ENCODE measurements at places on chromosomes 6 and 20.

DNA sequence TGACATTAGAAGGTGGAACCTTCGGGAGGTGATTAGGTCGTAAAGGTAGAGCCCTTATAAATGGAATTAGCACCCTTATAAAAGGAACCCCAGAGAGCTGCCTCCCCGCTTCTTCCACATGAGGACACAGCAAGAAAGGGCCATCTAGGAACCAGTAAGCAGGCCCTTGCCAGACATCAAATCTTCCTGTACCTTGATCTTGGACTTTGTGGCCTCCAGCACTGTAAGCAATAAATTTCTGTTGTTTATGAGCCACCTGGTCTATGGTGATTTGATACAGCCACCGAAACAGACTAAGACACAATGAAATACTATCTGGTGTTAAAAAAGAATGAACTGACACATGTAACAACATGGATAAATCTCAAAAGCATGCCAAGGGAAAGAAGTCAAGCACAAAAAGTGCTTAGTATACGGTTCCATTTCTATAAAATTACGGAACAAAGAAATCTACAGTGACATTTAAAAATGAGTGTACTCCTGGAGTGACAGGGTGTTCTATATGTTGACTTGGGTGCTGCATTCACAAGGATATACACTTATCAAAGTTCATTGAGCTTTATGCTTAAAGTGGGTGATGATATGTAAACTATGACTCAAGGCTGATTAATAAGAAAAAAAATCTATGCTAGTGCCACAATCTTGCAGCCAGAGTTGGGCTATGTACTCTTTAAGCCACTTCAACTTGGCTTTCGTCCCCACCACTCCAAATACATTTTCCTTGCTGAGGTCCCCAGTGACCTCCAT lies 18.4 kb downstream of the SERPINB1 start:
- DNase-seq: no peak

DNA sequence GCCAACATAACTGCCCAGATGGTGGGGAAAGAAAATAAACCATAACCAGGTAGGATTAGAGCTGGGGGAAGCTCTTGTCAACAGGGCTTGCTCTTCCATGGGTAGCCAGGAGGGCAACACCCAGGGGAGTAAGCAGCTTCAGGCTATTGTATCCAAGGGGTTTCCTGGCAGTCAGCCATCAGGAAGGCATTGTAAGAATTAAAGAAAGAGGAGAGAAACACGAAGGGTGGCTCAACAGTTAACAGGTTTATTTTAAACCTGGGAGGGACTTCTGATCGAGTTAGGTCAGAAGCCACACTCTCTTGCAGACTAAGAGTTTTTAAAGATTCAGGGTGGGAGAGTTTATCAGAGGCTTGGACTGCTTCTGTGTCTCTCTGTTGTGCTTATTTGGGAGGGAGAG lies 114.2 kb downstream of the QRSL1 start:
- DNase-seq: no peak

GRCh38 chr6:35948725-35949124 lies 27.8 kb upstream of the SRPK1 start:
- no peak for DNase-seq

DNA sequence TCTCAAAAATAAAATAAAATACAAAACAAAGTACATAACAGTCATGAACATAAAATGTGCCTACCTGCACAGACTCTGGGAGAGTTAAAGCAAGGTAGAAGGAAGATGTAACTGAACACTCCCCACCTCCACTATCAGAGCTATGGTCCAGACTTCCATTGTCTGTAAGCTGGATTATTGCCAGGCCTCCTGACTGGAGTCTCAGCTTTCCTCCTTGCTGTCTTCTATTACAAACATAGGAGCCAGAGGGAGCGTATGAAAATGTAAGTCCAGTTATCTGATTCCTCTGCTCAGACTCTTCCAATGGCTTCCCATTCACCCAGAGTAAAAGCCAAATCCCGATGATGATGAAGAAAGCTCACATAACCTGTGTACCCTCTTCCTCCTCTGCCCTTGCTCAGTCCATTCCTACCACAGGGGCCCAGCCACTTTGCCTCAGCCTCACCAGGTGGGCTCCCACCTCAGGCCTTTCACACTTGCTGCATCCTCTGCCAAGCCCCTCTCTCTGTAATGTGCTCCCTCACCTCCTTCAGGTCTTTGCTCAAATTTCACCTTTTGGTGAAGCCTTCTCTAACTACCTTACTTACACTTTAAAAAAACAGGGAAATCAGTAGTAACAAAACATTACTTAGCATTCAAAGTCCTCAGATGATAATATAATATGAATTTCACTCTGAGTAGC lies 194.1 kb downstream of the RIMS1 start:
- no peak for DNase-seq

DNA sequence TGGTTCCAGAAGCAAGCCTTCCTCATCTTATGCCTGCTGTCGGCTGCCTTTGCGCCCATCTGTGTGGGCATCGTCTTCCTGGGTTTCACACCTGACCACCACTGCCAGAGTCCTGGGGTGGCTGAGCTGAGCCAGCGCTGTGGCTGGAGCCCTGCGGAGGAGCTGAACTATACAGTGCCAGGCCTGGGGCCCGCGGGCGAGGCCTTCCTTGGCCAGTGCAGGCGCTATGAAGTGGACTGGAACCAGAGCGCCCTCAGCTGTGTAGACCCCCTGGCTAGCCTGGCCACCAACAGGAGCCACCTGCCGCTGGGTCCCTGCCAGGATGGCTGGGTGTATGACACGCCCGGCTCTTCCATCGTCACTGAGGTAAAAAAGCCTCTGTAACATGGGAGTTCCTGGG lies 366 bp downstream of the SLC22A1 start:
- no peak for DNase-seq

- DNase-seq: no peak
These were observed 105.8 kb downstream of the SCML4 start for GRCh38 chr6:107718341-107718740.

DNA sequence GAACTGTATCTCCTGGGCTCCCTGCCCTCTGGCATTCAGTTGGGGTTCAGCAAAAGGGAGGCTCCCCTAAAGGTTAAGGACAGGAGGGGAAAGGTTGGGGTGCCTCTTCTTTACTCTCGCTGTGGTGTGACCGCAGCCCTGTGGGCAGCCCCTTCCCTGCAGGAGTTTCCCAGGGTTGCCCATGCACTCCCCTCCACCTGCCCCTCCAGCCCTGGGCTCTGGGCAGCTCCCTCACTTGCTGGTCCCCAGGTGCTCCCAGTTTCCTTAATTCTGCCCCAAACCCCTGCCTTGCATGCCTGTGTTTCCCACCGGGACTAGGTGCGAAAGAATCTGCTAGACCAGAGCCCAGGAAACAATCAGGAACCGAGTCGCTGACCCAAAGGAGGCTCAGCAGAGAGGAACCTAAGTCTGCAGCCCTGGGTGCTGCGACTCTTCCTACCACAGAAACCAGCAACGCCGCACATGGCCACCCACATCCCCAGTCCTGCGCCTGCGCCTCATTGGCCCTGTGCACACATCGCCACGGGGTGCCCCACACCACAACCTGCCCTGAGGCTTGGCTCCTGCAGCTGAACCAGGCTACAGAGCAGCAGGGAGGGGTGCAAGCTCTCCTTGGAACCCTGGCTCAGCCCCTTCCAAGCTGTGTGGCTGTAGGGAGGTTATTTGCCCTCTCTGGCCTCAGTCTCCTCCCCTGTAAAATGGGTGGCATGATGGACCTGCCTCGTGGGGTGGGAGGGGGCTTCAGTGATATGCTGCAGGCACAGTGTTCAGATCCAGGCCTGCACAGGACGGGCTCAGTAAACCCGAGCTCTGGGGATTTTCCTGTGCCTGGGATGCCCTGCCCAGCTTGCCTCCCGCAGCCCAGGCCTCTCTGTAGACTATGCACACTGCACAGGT lies 487.6 kb downstream of the PREX1 start:
- no peak for DNase-seq

DNA sequence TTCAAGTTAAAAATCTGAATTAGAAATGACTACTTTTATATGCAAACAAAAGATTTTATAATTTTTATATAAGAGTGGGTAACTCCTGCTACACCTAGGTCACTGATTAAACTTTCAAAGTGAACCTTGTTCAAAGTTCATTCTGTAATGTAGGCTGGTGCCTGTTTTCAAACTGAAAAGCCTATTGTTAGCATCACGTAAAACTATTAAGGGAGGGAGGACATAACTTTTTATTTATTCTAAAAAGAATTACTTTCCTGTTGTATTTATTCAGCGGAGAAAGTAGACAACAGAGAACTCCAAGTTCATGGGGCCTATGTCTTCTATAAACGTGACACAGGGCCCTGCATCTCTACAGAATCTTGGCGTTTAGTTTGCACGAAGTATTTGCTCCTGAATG lies 27.4 kb downstream of the FERMT1 start:
- no peak for DNase-seq

DNA sequence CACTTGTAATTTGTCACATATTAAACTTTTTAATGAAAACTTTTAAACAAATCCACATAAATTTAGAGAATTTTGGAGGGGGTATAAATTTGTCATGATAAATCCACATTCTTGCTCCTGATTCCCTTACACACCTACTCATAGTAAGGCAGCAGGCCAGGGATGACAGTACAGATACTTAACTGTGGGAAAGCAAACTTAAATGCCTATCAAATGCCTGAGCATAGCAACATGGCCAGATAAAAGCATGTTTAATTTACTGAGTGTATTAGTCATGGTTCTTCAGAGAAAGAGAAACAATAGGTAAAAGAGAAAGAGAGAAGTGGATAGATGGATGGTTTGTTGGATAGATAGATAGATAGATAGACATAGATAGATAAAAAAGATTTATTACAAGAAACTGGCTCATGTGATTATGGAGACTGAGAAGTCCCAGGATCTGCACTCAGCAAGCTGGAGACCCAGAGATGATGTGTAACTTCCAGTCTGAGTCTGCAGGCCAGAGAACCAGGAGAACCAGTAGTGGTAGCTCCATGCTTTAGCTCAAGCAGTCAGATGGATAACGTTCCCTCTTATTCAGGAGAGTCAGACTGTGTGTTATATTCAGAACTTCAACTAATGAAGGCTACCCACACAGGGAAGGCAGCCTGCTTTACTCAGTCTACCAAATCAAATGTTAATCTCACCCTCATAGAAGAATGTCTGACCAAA lies 15.9 kb upstream of the ADGRF1 start:
- DNase-seq: no peak

DNA sequence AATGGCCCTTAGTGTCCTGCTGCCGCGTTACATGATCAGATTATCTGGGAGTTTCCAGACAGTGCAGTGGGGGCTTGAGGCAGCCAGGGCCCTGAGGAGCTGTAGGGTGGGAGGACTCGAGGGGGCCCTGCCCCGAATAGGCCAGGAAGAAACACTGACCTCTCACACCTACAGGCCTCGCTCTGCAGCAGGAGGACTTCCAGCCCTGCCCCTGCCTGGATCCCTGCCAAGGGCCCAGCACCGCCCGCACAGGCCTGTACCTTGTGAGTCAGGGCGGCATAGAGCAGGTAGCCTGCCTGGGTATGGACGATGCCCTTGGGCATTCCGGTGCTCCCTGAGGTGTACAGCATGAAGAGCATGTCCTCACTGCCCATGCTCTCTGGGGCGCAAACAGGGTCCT lies 30.1 kb upstream of the APMAP start:
- DNase-seq: no peak

DNA sequence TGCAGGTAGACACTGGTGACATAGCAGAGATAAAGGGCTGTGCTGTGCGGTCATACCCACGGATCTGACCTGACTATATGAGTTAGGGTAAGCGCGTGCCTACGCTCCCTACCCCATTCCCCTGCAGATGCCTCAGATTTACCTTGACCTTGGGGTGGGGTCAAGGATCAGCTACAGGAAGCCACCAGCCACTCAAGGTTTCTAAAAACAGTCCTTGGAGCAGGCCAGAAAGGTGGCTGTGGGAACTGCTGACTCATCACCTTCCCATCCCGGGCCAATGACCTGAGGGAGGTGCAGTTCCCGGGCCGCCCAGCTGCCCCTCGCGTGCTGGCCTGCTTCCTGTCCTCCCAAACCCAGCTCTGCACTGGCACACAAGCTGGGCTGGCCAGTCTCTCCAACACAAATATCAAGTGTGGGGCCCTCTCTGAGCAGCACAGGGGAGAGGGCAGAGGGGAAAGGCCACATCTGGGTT lies 23.0 kb downstream of the KCNK5 start:
- peak; percentile 81 for DNase-seq

DNA sequence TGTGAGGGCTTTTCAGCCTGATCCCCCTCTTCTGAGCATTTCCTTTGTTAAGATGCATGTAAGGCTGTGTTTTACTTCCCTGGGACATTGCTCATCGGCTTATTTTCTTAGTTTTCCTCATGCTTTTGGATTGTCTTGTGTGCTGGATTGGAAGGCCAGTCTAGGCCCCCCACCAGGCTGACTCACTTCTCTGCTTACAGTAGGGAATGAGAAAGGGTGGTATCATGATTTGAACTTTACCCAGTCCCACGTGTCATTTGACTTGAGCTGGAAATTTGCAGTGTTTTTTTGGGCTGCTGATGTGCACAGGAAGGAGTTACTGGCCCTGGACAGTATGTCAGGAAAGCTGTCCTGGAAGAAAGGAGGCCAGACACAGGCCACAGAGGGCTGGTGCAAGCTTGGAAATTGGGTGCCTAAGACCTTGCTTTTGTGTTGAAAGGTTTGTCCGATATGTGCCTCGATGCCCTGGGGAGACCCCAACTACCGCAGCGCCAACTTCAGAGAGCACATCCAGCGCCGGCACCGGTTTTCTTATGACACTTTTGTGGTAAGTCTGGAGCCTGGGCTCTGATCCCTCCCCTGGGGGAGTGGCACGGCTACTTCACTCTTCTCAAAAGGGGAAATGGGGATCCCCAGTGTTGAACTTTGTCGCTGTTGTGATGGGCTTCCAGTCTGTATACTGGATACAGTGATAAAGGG lies 12.8 kb downstream of the RNF114 start:
- no peak for DNase-seq

DNA sequence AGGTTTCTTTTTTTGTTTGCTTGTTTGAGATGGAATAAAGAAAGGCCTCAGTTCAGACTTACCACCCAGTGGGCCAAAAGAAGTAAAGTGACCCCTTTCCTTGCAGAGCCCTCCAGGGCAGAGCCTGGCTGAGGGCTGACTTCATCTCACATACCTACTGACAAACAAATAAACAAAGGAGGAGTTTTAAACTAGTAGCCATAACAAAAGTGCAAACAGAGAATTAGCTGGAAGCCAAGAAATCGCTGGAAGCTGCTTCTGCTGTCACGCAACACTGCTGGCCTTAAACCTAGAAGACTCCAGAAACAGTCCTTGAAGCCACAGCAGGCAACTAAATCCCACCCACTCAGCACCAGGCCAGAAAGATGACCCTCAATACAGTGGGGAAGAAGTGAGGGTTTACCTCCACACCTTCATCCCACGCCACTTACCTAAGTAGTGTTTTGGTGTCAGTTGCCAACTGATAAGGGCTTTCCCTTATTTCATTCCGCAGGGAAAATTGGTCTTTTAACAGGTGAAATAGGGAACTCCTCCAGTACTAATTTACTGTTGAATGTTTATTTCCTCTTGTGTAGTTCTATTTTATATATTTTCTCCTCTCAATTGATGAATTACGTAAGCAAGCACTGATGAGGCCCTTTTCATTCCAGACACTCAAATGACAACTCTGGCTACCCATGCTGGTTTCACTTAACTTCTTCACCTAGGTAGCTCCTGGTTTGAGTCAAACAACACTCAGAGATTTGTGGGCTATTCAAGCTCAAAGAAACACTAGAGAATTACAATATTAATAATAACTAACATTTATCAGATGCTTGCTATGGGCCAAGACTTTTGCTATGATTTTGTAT lies 46.2 kb downstream of the EDN1 start:
- DNase-seq: no peak

GRCh38 chr6:45677381-45678284 lies 299.9 kb upstream of the SUPT3H start:
- no peak for DNase-seq
